GM23338 (cell line): ENCODE measurements at places on chromosomes 1 and 21. TPM values are rescaled to one million over a fixed set of nuclear protein-coding genes. Genes with fewer than 3 reads are reported as not detected.
A peak's percentile ranks its signal among the peaks of the same experiment; 100 is the strongest.

DNA sequence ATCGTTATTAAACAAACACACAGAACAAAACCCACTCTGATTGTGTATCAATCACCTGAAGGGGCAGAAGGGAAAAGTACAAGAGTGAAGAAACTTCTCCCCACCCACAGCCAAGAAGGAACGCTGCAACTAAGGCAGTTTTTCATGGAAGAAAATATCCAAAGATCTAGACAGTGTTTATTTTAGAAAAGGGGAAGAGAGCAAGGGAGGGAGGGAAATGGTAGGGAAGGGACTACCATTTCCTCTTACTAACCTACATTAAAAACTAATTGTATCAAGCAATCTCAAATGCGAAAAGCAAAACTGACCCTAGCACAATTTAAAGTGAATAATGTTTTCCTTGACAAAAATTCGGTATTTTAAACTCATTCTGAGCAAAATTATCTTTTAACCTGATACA is 3.5 kb downstream of the NRIP1 start:
- DNase-seq, result no peak

GRCh38 chr1:178964469-178965330 is 61.0 kb upstream of the FAM20B start:
- no peak for DNase-seq

DNA sequence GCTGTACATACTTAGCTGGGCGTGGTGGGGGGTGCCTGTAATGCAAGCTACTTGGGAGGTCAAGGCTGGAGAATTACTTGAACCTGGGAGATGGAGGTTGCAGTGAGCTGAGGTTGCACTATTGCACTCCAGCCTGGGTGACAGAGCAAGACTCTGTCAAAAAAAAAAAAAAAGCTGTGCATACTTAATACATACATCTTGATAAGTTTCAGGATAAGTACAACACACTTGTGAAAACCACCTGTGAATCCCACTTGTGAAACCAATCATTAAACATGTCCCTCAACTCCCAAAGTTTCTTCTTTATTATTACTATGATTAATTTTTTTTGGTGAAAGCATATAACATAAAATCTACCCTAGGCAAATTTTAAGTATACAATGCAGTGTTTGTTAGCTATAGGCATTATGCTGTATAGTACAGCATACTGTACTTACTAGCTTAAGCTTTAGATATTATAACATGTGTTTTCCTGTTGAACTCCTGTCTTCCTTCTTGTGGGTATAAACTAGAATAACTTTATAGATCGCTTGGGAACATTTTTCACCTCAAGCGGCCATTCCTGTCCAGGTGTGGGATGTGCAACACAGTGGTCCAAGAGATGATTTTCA is 41.4 kb downstream of the DISC1 start:
- DNase-seq, result no peak

DNA sequence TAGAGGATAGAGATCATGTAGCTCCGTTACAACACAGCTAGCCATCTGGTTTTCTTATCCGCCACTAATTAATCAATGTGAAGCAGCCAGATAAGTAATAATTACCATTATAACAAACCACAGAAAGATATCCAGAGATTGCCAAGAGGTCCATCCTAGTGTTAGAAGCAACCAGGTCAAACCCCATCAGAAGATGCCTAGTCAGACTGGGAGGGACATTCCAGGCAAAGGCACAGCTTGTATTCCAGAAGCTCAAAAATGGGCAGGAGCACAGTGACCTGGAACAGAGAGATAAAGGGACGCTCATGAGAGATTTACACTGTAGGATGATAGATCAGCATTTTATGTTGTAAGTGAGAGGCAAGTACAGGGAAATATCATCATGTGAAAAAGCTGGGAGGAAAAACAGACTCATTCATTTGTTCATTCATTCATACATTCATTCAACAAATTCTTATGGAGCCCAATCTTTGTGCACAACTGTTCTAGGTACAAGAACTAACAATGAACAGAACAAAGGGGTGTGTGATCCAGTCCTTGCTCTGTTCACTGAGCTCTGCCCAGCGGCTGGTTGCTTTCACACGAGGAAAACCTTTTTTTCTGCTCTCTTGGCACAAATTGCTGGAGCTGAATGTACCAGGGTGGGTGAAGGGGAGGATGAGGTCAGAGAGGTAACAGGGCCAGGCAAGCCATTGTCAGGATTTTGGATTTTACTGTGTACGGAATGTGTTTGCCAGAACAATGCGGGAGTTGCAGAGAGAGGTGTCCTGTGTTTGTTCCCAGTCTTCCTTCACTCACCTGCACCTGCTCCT is 240.8 kb upstream of the FGGY start:
- no peak for DNase-seq

DNA sequence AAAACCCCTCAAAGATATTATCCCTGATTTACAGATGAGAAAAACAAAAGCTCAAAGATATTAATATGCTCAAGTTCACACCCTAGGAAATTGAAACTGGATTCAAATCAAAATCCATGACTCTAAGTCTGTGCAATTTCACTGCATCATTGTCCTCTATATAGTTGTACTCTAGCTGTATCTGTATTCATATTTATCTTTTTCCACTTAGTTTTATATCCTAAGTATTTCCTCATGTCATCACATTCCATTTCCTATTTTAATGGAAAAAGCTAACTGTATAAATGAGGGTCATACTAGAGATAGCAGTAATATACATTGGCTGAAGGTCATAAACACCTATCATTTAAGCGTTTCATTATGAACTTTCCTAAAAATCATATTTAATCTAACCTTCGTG is 42.2 kb upstream of the RALGPS2 start:
- DNase-seq, result no peak

DNA sequence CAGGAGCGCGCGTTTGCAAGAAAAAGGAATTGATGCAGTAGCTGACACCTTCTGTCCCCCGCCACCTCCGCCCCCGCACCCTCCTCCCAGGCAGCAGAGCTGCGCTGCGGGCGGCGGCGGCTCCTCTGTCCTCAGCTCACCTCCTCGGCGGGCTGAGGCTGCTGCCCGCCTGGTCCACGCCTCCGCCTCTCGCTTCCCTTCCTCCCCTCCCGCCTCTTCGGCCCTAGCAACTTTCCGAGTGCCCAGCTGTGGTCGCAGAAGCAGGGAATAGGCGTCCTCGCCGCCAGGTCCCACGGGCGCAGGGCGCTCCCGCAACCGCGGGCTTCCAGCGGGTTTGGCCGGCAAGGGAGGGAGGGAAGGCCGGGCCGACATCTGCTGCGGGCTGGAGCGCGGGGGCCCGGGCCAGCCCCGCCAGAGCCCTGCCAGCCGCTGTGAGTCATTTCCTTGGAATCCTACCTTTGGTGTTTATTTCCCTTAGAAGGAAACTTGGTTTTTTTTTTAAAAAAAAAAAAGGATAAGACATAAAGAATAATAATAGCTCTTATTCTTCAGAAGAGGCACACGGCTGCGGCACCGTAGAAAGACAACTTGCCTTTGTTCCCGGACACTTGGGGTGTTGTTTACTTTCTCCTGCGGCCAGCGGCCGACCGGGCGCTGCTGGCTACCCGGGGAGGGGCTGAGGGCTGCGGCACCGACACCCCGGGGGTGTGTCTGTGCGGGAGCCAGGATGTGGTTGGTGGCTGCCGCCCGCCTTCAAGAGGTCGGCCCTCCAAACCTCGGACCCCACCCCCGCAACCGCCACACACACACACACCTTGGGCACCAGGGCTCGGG is 1.1 kb downstream of the SERTAD4 start:
- DNase-seq, result peak; percentile 68

DNA sequence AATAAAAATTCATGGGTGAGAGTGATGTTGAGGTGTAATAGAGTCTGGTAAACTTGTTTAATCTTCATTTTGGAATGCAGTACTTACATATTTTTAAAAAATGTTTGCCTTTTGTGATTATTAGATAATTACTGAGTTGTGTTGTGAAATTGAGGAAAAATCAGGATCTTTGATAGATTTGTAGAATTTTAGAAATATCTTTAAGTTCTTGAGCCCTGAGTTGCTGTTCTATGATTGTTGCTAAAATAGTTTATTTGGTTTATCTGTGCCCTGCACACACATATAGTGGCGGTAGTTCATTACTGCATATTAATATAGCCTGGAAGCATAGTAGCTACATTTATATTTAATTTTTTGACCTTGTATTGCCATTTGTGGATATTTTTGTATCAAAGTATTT is 1.6 kb downstream of the B3GALT2 start:
- no peak for DNase-seq

DNA sequence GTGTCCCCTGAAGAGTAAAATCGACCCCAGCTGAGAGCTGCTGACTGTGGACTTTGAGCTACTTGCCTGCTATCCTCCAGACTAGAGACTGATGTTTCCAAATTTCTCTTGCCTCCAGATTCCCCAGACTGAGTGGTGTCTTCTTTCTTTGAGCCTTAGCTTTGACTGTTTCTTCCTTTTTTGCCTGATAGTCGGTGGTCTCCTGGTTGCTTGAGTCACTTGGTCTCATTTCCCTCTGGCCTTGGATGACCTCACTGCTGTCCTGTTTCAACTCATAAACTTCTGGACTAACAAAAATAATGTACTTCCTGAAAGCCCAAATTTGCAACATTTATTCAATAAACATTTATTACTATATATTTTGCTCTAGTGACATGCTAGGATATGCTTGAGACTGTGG is 52.9 kb upstream of the DIPK1A start:
- DNase-seq, result no peak

- DNase-seq, result no peak
Observed at GRCh38 chr1:174448531-174448883, 743 bp downstream of the GPR52 start.

GRCh38 chr1:41588334-41588875 is 103.9 kb upstream of the EDN2 start:
- DNase-seq, result no peak

DNA sequence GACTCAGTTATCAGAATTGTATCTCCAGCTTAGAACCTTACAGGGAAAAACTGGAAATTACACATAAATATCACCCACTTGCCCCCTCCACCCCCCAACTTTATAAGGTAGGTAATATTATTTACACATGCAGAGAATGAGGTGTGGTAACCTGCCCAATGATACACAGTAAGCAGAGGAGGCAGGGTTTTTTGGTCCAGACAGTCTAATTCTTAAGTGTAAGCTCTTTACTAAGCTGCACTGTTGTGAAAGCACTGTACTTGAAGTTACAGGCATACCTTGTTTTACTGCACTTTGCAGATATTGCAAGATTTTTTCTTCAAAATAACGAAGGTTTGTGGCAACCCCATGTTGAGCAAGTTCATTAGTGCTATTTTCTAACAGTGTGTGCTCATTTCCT is 24.8 kb upstream of the MYOCOS start:
- no peak for DNase-seq

DNA sequence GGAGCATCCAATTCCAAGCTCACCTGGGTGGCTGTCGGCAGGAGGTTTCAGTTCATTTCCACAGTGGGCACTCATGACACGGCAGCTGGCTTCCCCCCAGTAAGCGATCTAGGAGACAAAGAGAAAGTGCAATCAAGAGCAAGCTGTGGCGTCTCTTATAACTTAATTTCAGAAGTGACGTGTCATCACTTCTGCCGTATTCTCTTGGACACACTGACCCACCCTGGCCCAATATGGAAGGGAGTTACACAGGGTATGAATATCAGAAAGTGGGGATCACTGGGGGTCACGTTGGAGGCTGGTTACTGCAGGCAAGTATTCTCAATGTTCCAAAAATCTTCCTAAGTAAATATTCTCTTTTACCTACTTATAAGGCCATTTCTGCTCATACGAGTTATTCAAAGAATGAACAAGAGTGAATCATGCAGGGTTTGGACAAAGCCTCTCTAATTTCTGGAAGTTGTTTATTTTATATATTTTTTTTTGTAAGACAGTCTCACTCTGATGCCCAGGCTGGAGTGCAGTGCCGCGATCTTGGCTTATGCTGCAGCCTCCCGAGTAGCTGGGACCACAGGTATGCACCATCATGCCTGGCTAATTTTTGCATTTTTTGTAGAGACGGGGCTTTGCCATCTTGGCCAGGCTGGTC is 46.5 kb upstream of the GREM2 start:
- DNase-seq, result no peak

DNA sequence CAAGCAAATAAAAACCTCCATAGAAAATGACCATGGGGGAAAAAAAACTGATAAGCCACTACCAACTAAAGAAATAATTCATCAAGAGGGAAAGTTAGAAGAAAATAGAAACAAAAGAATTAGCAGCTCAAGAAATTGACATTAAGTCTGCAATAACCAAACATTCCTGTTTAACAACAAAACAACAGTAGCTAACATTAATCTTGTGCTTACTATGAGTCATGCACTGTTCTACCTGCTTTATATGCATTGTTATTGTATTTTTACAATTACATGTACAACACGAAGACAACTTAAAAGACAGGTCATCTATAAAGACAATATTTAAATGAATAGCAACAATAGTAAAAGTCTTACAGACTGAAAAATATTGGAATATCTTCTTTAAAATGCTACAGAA is 34.4 kb upstream of the LRRC7 start:
- no peak for DNase-seq

- peak; percentile 54 for DNase-seq
Observed at GRCh38 chr1:30005972-30006619, 717.3 kb downstream of the MATN1 start.

The TBX15 gene
- 0.21 TPM in 1 of 2 replicates, not detected in the other for total RNA-seq

The ST6GALNAC3 gene
- total RNA-seq, result 11.6 and 14.2 TPM in 2 replicates

The ZFYVE9 gene
- total RNA-seq, result 26.5 and 27.3 TPM in 2 replicates

The DCAF6 gene
- 24.6 and 27.3 TPM in 2 replicates for total RNA-seq

The PTPRC gene
- 0.10 TPM in 1 of 2 replicates, not detected in the other for total RNA-seq

The BARHL2 gene
- total RNA-seq, result not detected in 2 replicates

The TBX19 gene
- 0.82 and 1.1 TPM in 2 replicates for total RNA-seq

The ACTN2 gene
- total RNA-seq, result 1.8 and 1.9 TPM in 2 replicates
